ENCODE measurements at places on chromosomes 7 and 10.

DNA sequence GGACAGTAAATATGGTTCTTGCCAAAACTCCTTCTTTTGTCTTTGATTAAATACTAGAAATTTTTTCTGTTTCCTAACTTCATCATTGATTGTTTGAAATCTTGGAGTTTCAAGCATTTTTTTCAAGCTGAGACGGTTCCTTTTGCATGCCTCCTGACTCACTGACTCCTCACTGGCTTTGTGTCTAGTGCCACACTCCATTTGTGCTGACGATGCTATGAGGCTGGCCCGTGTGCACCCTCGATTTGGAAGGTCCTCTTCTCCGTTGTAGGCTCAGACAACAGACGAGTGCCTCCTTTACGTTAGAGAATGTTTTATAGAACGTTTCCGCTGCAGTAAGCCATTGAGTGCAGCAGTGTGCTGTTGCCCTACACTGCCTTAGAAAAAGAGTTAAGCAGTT, 10.8 kb upstream of the CSGALNACT2 start:
- no peak for DNase-seq

- DNase-seq = no peak
These were observed 107.2 kb downstream of the FGFR2 start for GRCh38 chr10:121490871-121491519.

DNA sequence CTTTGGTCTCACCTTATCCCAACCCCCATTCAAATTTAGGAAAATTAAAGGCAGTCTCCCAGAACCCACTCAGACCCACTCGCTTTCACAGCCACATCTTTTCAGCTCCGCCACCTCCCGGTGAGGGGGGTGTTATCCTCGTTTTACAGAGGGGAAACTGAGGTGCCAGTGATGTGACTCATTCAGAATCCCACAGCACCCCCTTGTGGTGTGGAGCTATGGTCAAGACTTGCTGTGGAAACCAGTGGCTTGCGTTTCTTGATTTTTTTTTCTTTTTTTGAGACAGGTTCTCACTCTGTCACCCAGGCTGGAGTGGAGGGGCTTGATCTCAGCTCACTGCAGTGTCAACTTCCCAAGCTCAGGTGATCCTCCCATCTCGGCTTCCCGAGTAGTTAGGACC, 27.6 kb downstream of the SLC35G1 start:
- DNase-seq = no peak

GRCh38 chr10:73717556-73717955, 19.6 kb upstream of the AGAP5 start:
- no peak for DNase-seq

- DNase-seq = no peak
These were observed 8.6 kb downstream of the ZNF467 start for GRCh38 chr7:149764481-149765398.

- no peak for DNase-seq
These were observed 111.0 kb downstream of the EGFR start for GRCh38 chr7:55129541-55130394.

GRCh38 chr10:102501201-102502028, 1.1 kb downstream of the ACTR1A start:
- no peak for DNase-seq
